Stimulated activated CD8-positive, alpha-beta memory T cell treated with anti-CD3 and anti-CD28 coated beads, Interleukin-4, amount 100 ng/mL, for 48 hours (primary cell): ENCODE measurements at places on chromosomes 5 and 9.

DNA sequence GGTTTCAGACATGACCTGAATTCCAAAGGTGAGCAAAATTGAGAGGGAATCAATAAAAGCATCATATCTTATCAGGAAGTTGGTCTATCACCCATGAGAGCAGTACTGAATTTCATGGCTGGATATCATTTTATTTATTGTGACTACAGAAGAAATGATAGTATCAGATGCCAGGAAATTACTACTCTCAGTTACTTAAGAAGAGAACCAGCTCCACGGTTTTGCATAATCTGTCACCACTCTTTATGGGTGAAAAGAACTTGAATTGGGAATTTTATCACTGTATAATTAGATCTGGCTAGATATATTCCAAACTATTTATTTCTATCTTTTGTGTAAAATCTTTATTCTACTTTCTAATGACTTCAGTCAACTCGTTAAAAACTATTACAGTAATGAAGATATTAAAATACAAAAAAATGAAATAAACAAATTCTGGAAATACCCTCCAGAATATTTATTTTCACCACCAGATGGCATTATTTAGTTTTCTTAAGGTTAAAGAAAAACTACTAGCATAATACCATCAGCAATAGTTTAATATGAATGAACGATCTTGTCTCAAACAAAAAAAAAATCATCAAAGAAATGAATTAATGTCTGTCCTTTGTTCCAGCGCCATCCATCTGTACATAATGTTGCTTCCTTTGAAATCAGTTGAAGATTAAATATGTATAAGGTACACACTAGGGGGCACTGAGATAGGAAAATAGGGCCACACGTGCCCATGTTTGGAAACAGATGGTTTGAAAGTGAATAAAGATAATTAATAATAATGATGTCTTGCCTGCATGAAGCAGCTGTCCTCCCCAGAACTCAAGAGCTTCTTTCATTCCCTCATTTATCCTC lies 84.7 kb upstream of the SLCO6A1 start:
- no peak for DNase-seq

- DNase-seq, result no peak
These were observed 96.4 kb upstream of the COL5A1 start for GRCh38 chr9:134545215-134545542.

DNA sequence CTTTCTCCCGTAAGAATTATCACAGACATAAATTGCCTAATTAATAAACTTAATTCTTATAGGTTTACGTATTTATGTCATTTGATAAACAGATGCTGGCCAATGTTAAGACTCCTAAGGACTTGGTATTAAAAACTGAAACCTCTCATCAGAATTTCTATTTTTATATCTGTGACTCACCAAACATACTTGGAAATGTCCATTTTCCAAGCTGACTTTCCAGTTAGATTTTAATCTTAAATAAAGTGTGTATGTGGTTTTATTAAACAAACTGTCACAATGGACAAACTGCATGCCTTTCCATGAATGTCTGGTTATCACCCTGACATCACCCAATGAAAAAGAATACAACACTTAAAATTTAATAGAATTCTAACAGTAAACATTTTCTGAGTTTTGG lies 12.6 kb upstream of the COL23A1 start:
- no peak for DNase-seq

- no peak for DNase-seq
These were observed 30.2 kb upstream of the CEP72 start for GRCh38 chr5:581941-582340.

GRCh38 chr9:124858330-124859046 lies 3.3 kb downstream of the RPL35 start:
- DNase-seq, result no peak

- DNase-seq, result no peak
These were observed 115.7 kb upstream of the MTAP start for GRCh38 chr9:21686738-21687137.

DNA sequence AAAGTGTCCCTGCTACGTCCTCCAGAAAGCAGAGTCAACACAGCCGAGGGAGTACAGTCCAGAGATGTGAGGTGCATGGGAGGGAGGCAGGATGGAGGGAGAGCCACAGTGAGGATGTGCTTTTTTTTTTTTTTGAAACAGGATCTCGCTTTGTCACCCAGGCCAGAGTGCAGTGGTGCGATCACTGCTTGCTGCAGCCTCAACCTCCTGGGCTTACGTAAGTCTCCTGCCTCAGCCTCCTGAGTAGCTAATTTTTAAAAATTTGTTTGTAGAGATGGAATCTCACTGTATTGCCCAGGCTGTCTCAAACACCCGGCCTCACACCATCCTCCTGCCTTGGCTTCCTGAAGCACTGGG lies 33.2 kb upstream of the ALDH1B1 start:
- DNase-seq, result no peak
